SK-N-SH (cell line): ENCODE measurements at places on chromosomes 3 and 15.

- DNase-seq, result no peak
These were observed 17.2 kb downstream of the RASGRP1 start for GRCh38 chr15:38547255-38547997.

DNA sequence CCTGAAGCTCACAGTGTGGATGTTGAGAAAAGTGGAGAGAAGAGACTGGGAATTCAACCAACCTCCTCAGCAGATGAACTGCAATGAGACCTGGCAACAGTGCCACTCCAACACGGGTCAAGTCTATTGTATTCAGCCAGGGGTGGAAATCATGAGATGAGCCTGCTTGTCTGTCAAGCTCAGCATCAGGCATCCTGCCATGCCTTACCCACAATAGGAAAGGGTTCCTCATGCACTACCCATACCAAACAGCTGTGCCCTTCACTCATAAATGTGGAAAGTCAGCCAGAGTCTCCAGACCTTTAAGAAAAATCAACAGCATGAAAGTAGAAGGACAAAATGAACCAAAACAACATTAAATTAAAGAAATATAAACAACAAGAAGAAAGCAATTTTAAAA lies 542.1 kb downstream of the EPHB1 start:
- DNase-seq, result no peak

DNA sequence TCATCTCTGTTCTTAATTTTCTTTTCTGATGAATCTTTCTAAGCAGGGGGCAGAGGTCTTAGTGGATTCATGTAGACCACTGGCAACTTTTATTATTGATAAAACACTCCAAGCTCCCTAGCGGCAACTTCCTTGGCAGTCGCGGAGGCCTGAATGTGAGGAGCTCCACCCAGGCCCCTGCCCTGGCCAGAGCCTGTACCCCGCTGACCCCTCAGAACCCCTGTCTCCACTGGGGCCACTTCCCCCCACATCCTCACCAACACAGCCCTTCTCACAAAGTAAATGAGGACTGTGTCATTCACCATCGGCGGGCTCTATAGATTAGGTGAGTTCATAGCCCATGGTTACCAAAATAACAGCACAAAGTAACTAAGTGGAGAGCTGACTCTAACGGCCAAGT lies 111.6 kb downstream of the TPRA1 start:
- no peak for DNase-seq

GRCh38 chr15:98562331-98562937 lies 85.9 kb upstream of the IGF1R start:
- DNase-seq, result no peak

DNA sequence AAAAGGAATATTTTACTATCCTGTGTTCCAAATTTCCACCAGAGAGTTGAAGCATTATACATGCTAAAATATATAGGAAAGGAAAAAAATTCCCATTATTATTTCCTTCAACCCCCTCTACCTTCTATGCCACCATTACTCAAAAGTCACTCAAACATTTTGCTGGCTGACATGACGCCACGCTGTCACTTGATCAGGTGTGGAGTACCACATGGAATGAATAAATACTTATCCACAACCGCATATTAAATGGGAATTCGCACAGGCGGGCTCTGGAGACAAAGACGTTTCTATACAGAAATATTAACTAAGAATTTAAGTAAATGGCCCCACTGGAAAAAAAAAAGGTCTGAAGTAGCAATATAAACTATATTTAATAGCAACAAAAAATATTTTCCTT lies 266.4 kb downstream of the FOXP1 start:
- no peak for DNase-seq
